ENCODE measurements at places on chromosomes 1 and 21. TPM values are rescaled to one million over a fixed set of nuclear protein-coding genes. Genes with fewer than 3 reads are reported as not detected.

GRCh38 chr21:27564684-27565301 is 597.9 kb upstream of the ADAMTS5 start:
- no peaks in the 10 kb centered on the region for H3K27me3 ChIP-seq
- no peak overlapping the region for H3K4me3 ChIP-seq
- DNase-seq, result no peak
- peaks cover 5% of the 10 kb centered on the region for H3K4me1 ChIP-seq
- no peaks in the 10 kb centered on the region for H3K36me3 ChIP-seq

DNA sequence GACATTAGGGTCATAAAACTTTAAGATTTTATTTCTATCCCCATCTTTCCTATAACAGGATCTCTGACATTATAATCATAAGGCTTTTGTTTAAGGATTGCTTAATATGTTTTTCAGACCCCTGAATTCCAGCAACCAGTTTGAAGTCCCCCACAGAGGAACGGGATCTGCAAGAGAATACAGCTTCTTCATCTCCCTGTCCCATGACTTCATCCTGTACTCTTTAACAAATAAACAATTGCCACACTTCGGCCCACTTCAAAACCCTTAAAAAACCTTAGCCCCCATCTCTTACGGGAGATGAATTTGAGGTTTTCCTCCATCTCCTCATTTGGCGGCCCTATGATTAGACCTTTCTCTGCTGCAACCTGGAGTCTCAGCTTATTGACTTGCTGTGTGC is 35.8 kb downstream of the TESK2 start:
- DNase-seq, result no peak
- no peak overlapping the region for H3K4me3 ChIP-seq
- H3K27me3 ChIP-seq, result no peaks in the 10 kb centered on the region
- H3K27ac ChIP-seq, result no peak overlapping the region
- no peaks in the 10 kb centered on the region for H3K4me1 ChIP-seq
- H3K36me3 ChIP-seq, result peaks cover 2% of the 10 kb centered on the region

- H3K36me3 ChIP-seq, result peaks cover 8% of the 10 kb centered on the region
- H3K4me3 ChIP-seq, result peak overlapping the region; percentile 86
- H3K27me3 ChIP-seq, result no peaks in the 10 kb centered on the region
- peaks cover 18% of the 10 kb centered on the region for H3K4me1 ChIP-seq
Measured at GRCh38 chr1:44819608-44820327, 11.4 kb downstream of the BTBD19 start.

- DNase-seq, result no peak
- H3K4me3 ChIP-seq, result no peak overlapping the region
- peaks cover 19% of the 10 kb centered on the region for H3K4me1 ChIP-seq
- peaks cover 6% of the 10 kb centered on the region for H3K27me3 ChIP-seq
Measured at GRCh38 chr1:57109883-57110282, 144.1 kb upstream of the C8B start.

DNA sequence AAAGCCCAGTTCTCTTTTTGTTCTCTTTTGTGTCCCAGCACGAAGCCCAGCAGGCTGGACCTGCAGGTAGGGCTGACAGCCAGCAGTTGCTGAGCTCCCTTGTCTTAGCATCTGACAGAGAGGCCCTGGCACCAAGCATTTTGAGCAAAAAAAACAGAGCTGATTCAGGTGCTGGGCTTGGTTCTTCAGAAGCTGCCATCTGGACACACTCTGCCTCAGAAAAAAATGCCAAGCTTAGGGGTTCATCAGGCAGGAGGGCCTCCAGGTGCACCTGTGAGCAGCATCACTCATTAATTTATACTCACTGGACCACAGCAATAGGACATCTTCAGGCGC is 167.1 kb upstream of the PLD5 start:
- no peak overlapping the region for H3K27ac ChIP-seq
- H3K27me3 ChIP-seq, result no peaks in the 10 kb centered on the region

DNA sequence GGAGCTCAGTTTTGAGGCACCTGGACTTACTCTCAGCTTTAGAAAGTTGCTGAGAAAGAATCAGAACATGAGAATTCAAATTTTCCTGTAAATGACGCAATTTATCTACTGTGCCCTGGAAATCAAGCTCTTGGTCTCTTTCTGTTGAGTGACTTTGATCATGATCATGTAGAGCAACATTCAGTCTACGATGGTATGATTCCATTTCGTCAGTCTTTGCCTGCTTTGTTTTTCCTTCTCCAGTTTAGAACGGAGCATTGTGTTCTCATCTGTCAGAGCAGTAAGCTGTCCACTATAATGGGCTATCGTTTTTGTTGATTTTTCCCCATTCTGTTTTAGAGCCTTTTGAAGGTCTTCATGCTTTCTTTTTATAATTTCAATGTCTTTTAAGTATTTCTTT is 20.7 kb downstream of the SFT2D2 start:
- no peaks in the 10 kb centered on the region for H3K27me3 ChIP-seq
- H3K27ac ChIP-seq, result no peak overlapping the region
- no peak overlapping the region for H3K4me3 ChIP-seq

- H3K27me3 ChIP-seq, result no peaks in the 10 kb centered on the region
- no peak overlapping the region for H3K27ac ChIP-seq
- H3K4me1 ChIP-seq, result peaks cover 10% of the 10 kb centered on the region
- H3K4me3 ChIP-seq, result no peak overlapping the region
- no peaks in the 10 kb centered on the region for H3K36me3 ChIP-seq
- no peak for DNase-seq
Measured at GRCh38 chr1:59110271-59110670, 186.6 kb upstream of the FGGY start.

GRCh38 chr1:3876716-3877115 is 19.4 kb downstream of the DFFB start:
- H3K36me3 ChIP-seq, result peaks cover 35% of the 10 kb centered on the region
- H3K4me3 ChIP-seq, result no peak overlapping the region
- H3K27me3 ChIP-seq, result no peaks in the 10 kb centered on the region
- H3K4me1 ChIP-seq, result no peaks in the 10 kb centered on the region
- no peak for DNase-seq

DNA sequence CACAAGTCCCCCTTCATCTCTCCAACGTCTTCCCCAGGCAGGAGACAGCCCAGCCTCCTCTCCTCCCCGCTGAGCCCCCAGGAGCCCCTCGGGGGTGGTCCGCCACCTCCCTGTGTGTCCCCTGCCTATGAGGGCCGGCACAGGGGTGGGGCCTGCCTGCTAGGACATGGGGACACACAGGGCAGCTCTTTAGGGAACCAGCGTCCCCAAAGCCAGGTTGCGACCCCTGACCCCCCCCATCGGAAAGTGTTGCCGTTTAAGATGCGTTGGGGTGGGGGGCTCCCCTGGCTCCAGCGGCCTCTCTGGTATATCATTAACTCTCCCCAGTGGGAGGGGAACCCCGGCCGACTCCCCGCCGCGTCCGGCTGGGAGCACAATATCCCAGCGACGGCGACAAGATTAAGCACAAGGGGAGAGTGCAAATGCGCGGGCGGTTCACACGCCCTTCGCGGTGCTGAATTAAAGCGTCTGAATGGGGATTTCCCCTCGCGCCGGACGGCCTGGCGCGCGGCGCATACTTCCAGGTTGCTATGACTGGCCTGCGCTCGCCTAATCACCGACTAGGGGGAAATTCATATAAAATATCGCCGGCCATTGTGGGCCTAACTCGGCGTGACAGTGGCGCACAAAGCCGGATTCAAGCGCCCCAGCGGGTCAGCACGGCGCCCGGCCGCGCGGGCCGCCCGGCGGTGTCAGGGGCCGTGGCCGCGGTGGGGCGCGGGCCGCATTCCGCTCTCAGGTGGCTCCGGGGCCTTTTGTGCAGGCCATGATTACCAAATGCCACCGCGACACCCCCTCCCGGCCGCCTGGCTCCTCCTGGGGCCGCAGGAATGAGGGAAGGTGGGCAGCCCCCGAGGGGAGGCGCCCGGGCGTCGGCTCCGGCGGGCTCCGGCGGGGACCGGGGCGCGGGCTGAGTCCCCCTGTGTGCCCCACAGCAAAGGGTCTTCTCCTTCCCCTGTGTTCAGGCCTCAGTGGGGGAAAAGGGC is 30.9 kb downstream of the WNT3A start:
- peak overlapping the region; percentile 59 for H3K4me3 ChIP-seq
- no peak for DNase-seq
- H3K27ac ChIP-seq, result peak overlapping the region; percentile 22

GRCh38 chr1:224506141-224506814 is 71.7 kb upstream of the WDR26 start:
- H3K4me3 ChIP-seq, result no peak overlapping the region
- H3K4me1 ChIP-seq, result peaks cover 19% of the 10 kb centered on the region
- no peak overlapping the region for H3K27ac ChIP-seq

- H3K27ac ChIP-seq, result no peak overlapping the region
- H3K4me1 ChIP-seq, result peaks cover 46% of the 10 kb centered on the region
- no peak overlapping the region for H3K4me3 ChIP-seq
- no peak for DNase-seq
- H3K36me3 ChIP-seq, result no peaks in the 10 kb centered on the region
Measured at GRCh38 chr1:234533034-234533891, 54.3 kb upstream of the TARBP1 start.

DNA sequence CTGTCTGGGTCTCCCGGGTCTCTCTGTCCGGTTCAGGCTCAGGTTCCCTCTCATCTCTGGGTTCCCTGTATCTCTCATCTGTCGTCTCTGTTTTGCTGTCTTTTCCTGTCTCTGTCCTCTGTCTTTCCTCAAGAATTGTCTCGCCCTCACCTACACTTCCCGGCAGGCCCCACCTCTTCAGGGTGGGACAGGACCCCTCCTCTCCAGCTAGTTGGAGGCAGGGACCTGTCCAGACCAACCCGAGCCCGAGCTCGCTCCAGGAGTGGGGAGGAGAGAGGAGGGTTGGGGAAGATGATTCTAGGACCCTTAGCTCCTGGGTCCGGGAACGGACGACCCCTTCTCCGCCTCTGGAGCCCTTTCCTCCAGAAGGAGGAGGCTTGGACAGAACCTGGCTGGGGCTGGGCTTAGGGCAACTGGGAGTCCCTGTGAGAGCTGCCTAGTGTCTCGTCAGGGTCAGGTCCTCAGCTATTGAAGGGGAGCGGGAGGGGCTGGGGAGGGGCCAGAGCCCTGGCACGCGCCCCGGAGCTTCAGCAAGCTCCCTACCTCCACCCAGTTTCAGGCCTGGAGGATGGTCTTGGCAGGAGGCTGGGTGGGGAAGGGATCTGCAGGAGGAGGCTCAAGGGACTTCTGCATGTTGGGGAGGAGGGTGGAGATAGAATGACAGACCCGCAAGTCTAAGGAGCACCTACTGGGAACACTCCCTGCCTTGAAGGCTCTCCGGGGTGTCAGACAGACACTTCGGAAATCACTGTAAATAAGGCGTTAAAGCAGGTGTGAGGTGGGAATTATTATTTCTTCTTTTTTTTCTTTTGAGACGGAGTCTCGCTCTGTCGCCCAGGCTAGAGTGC is 26.3 kb upstream of the EPB41 start:
- no peaks in the 10 kb centered on the region for H3K36me3 ChIP-seq
- H3K4me3 ChIP-seq, result peak overlapping the region; percentile 87
- peaks cover 20% of the 10 kb centered on the region for H3K4me1 ChIP-seq
- peak overlapping the region; percentile 43 for H3K27ac ChIP-seq

DNA sequence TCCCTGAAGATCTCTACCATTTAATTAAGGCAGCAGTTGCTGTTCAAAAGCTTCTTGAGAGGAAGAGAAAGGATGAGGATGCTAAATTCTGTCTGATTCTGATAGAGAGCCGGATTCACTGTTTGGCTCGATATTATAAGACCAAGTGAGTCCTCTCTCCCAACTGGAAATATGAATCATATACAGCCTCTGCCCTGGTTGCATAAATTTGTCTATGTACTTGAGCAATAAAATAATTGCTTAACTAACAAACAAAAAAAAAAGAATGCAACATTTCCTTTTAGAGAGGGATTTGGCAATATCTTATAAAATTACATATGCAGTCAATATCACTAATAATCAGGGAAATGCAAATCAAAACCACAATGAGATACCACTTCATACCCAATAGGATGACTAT is 26.8 kb downstream of the ALDH9A1 start:
- H3K27me3 ChIP-seq, result no peaks in the 10 kb centered on the region
- H3K4me3 ChIP-seq, result no peak overlapping the region
- peaks cover 33% of the 10 kb centered on the region for H3K36me3 ChIP-seq
- DNase-seq, result no peak
- no peaks in the 10 kb centered on the region for H3K4me1 ChIP-seq

DNA sequence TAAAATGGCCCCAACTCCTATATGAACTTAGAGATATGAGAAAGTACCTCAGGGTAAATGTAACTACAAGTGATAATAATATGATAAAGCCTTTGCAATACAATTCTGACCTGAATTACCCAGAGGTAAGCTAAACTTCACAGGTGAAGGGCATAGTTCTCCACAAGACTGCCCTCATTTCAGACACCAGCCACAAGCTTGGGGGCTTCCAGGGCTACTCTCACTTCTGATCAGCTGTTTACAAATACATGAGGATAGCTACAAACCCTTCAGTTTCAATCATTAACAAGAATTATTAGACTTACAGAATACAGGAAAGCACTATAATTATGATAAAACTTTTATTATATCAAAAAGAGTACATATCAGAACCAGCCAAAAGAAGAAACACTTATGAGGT is 18.7 kb upstream of the DPH5 start:
- H3K27me3 ChIP-seq, result no peaks in the 10 kb centered on the region
- H3K4me3 ChIP-seq, result no peak overlapping the region
- no peak overlapping the region for H3K27ac ChIP-seq
- peaks cover 15% of the 10 kb centered on the region for H3K36me3 ChIP-seq
- no peak for DNase-seq
- no peaks in the 10 kb centered on the region for H3K4me1 ChIP-seq

GRCh38 chr1:167149793-167150491 is 56.1 kb downstream of the STYXL2 start:
- H3K4me1 ChIP-seq, result no peaks in the 10 kb centered on the region
- DNase-seq, result no peak
- no peaks in the 10 kb centered on the region for H3K27me3 ChIP-seq
- no peak overlapping the region for H3K4me3 ChIP-seq

DNA sequence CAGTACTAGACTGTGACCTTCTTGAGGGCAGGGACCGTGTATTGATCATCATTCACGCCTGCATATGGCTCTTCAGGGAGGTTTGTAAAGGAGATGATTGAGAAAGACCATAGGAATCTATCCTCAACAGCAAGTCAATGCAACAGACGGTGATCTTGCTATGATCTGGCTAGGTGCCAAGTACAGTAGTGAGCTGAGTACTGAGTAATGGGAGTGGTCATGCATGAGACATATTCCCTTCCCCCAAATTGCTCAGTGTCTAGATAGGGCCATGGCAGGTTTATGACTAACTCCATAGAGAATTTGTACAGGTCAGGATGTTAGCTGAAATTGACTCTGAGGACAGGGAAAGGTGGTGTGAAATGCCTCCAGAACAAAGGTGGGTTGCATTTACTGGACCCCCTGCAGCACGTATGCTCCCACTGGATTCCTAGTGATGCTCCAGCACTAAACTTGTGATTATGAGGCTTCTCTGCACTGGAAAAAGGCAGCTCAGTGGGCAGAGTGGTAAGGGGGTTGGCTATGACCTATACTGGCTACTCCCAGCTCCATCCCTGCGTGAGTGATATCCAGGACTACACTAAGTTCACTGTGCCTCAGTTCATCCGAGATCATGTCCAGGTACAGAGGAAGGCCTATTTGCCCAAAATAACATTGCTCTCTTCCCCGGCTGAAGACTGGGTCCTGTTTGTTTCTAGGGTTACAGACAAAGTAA is 37.2 kb downstream of the KCNJ6 start:
- H3K36me3 ChIP-seq, result no peaks in the 10 kb centered on the region
- no peak for DNase-seq
- no peak overlapping the region for H3K4me3 ChIP-seq
- H3K4me1 ChIP-seq, result peaks cover 5% of the 10 kb centered on the region

- H3K27me3 ChIP-seq, result no peaks in the 10 kb centered on the region
Measured at GRCh38 chr1:184555665-184556641, 169.1 kb downstream of the C1orf21 start.

Gene UMODL1
- total RNA-seq, result not detected

Gene PM20D1
- not detected for total RNA-seq

Gene TRIM63
- not detected for total RNA-seq

Gene FABP3
- 0.73 TPM for total RNA-seq

Gene NTNG1
- total RNA-seq, result 1.1 TPM

Gene A3GALT2
- total RNA-seq, result 0.40 TPM

Gene HSD3B1
- not detected for total RNA-seq

Gene PLEKHN1
- total RNA-seq, result 1.1 TPM

Gene PDC
- not detected for total RNA-seq

Gene FCER1G
- total RNA-seq, result 1.5 TPM
